NCI-H1105 (cell line): ENCODE measurements at places on chromosomes 2 and 18.

- DNase-seq: no peak
Observed at GRCh38 chr18:62073461-62074281, 113.2 kb downstream of the PIGN start.

DNA sequence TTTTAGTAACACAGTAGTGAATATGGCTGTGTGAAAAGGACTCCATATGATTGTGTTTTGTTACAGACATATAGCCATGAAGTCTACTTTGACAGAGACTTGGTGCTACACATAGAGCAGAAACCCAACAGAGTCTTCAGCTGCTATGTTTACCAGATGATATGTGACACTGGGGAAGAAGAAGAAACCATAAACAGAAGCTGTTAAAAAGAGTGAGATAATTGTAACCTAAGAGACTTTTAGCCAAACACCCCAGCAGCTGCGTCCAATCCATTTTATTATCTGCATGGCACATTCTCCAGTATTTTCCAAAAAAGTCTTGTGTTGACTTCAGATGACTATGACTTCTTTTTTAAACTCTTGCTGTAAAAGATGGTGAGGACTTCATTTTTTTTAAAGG, 41.4 kb upstream of the CYBRD1 start:
- DNase-seq: no peak

GRCh38 chr2:196219671-196220070, 48.3 kb upstream of the STK17B start:
- no peak for DNase-seq

DNA sequence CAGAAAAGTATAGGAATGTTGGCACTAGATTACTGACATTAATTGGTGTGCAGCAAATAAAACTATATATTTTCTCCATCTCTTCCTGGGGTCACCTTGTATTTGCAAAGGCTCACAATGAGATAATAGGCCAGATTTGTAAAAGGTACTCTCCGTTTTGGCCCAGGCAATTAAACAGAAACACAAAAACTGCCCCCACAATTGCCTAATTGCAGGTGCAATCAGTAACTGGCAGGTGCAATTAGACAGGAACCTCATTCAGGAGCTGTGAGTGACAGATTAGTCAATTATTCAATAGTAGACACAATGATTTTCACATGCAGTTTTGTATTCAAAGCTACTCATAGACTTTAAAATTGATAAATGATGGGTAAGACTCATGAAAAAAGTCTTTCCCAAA, 451.4 kb upstream of the ID2 start:
- peak; percentile 46 for DNase-seq

GRCh38 chr18:8480506-8481328, 128.5 kb upstream of the RAB12 start:
- DNase-seq: no peak

- no peak for DNase-seq
Observed at GRCh38 chr2:236164925-236165841, 3.0 kb downstream of the GBX2 start.

DNA sequence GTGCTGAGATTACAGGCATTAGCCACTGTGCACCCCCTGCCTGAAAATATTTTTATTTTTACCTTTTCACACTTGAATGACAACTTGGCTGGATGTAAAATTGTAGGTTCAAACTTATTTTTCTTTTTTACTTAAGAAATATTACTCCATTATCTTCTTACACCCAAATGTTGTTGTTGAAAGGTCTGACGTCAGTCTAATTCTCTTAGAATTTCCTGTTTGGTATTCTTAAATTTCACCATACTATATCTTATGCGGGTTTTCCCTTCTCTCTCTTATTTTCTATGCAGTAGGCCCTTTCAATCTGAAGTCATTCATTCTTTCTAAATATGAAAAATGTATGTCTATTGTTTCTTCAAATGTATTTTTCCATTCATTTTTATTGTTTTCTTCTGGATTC, 29.1 kb upstream of the RAB11FIP5 start:
- no peak for DNase-seq
